ENCODE measurements at places on chromosomes 1 and 21. TPM values are rescaled to one million over a fixed set of nuclear protein-coding genes. Genes with fewer than 3 reads are reported as not detected.

CENPF gene
- 76.7 TPM for polyA plus RNA-seq

TMOD4 gene
- 1.5 TPM for polyA plus RNA-seq

CITED4 gene
- polyA plus RNA-seq: 3.4 TPM

SFT2D2 gene
- 15.9 TPM for polyA plus RNA-seq

TXLNA gene
- polyA plus RNA-seq: 48.4 TPM

NTNG1 gene
- 40.0 TPM for polyA plus RNA-seq

GRCh38 chr1:168728473-168729404 lies at the start of gene DPT:
Gene DPT (minus strand): TSS chr1:168729206. CDS start chr1:168729174, 32 bp downstream.
- DNase-seq: no peak

DNA sequence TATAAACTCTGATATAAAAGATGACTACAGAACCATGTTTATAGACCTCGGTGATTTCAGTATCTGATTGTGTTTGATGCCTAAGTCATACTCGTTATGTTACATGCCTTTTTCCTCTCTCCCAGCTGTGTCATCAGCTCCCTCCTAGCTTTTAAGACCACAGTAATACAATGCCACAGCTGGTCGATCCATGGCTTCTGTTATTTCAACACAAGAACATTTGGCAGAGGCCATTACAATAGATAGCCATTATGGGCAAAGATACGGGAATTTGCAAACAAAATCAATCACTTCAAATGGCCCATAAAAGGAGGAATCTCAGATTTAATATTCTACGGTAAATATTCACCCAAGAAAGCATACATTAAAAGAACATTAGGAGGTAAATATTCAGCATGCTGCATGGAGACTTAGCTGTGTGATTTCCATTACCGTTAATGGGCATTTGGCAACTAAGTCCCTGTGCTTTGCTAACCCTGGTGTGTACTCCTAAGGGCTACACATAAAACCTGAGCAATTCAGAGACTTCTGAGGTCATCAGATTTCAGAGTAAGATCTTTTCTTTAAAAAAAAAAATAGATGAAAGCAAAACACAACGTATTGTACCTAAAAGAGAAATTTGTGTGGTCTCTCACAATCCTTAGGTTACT lies 153.4 kb downstream of the PIGK start:
- DNase-seq: no peak

- DNase-seq: no peak
These were observed 21.3 kb downstream of the CCDC30 start for GRCh38 chr1:42484382-42484781.

GRCh38 chr1:27633640-27634176 lies 1.3 kb downstream of the FGR start:
- no peak for DNase-seq

- DNase-seq: no peak
These were observed 4.4 kb downstream of the CDC42SE1 start for GRCh38 chr1:151054971-151055547.

DNA sequence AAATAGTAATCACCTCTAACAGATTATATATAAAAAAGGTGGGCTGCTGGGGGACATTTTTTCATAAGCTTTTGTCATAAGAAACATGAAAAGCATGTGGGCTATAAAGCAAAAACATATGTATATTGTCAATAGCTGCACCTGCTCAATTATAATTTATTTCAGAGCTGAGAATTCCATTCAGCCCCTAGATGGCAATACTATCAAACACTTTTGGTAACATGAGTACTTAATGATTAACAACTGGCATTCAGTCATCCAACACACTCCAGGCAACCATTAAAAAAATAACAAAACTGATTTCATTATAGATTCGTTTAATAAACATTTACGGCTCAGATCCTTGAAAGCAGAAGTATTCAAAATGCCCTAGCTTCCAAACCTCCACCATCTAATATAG lies 115.1 kb downstream of the KCTD3 start:
- DNase-seq: peak; percentile 16

DNA sequence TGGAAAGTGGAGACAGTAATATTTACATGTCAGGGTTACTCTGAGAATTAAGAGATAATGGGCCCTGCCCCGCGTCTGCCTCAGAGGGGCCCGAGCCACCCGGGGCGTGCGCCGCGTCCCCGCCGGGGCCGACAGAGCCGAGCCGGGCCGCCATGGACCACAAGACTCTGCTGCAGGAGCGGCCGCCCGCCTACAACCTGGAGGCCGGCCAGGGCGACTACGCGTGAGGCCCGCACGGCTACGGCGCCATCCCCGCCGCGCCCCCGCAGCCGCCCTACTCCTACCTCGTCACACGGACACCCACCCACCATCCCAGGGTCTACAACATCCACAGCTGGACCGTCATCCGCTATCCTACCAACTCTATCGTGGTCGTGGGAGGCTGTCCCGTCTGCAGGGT lies 35.1 kb upstream of the LRRC39 start:
- no peak for DNase-seq

GRCh38 chr1:233299450-233299849 lies 3.9 kb upstream of the PCNX2 start:
- DNase-seq: no peak

GRCh38 chr1:160826546-160826945 lies 30.6 kb downstream of the LY9 start:
- DNase-seq: no peak

- no peak for DNase-seq
These were observed 126.4 kb downstream of the VPS13D start for GRCh38 chr1:12356004-12356890.

- DNase-seq: no peak
These were observed 16.2 kb downstream of the MIER1 start for GRCh38 chr1:66940981-66941380.

- no peak for DNase-seq
These were observed 93.9 kb downstream of the NR5A2 start for GRCh38 chr1:200121421-200121820.

DNA sequence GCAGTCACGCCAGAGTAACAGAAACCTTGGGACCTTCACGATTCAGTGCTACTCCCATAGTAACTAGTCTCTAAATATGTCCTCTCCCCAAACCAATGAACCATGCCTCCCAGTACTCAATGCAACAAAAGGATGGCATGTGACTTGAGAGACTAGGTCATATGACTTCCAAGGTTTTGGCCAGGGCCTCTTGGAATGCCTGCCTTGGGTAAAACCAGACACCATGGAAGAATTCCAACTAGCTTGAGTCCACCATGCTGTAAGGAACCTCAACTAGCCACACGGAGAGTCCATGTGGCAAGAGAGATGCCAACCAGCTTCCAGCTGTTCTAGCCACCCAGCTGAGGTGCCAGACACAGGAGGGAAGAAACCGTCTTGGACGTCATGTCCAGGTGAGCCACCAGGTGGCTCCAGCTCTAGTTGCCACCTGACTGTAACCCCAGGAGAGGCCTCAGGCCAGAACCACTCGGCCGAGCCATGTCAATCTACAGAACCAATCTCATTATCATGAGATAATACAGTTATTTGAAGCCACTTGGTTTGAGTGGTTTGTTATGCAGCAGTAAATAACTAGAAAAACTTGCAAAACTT lies 115.0 kb downstream of the SYF2 start:
- no peak for DNase-seq

- DNase-seq: no peak
These were observed 102.6 kb downstream of the ADSS2 start for GRCh38 chr1:244349103-244349531.

- peak; percentile 95 for DNase-seq
These were observed at the start of gene SESN2 for GRCh38 chr1:28259252-28259933. Gene SESN2 (plus strand): TSS chr1:28259518. CDS start chr1:28259848, 330 bp downstream.

- no peak for DNase-seq
These were observed 63.6 kb downstream of the GADD45A start for GRCh38 chr1:67748630-67749029.

DNA sequence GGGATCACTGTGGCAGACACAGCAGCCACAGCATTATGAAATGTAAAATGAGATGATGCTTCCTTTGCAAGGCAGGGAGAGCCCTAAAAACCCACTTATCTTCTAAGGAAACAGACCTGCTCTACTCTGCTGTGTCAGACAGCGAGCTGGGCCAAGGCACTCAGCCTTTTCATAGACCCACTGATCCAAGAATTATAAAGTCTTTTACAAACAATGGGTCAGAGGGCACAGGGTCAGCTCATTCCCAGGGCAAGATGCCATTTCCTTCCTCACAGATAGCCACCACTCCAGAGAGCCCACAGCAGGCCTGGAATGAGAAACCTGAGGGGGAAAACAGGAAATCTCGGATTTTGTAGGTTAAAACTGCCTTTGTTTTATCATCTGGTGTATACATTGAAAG lies 42.9 kb downstream of the CASQ2 start:
- DNase-seq: no peak

DNA sequence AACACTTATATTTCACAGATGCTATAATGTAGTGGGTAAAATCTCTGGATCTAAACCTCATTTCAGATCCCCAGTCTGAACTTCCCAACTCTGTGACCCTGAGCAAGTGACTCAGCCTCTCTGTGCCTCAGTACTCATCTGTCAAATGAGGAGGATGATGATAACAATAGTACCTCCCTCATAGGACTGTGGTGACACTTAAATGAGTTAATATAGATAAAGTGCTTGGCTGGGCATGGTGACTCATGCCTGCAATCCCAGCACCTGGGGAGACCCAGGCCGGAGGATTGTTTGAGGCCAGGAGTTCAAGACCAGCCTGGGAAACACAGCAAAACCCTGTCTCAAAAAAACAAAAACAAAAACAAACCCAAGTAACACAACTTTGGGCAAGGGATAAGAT lies 4.7 kb upstream of the ECE1 start:
- no peak for DNase-seq

GRCh38 chr1:231855926-231856325 lies 229.3 kb downstream of the DISC1 start:
- DNase-seq: no peak

GRCh38 chr1:22292011-22292788 lies 149.3 kb upstream of the WNT4 start:
- no peak for DNase-seq

DNA sequence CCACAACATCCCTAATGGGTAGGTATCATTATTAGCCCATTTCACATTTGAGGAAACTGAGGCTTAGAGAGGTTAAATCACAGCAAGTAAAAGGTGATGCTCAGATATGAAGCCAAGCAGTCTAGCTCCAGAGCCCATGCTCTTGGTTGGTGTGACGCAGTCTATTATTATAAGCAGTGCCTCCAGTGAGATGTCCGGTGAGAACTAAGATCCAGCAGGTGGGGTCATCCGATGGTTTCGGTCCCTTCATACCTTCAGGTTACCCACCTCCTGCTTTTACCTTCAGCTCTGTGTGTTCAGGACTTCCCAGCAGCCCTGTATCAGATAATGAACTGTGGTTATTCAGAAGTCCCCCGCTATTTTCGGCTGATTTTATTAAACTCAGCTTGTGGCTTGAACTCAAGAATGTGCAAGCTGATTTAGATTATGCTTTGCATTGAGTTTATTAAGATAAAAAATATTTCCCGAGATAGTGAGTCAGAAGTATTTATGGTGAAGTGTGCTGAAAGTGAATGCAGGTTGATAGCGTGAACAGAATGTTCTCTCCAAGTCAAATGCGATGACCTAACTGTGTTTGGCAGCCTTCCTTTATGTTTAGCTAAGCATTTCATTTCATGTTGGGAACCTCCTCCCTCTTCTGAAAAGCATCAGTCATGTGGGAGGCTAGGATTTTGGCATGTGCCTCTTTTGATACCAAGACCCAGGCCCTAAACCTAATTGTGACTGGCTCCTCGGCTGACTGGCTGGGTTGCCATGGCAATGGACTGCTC lies 160.9 kb upstream of the UBE2U start:
- no peak for DNase-seq

GRCh38 chr1:107794571-107794970 lies 170.4 kb downstream of the VAV3 start:
- DNase-seq: no peak
